ENCODE measurements at places on chromosomes 3 and 15. TPM values are rescaled to one million over a fixed set of nuclear protein-coding genes. Genes with fewer than 3 reads are reported as not detected.

GRCh38 chr3:70916375-70917055 lies 604.1 kb upstream of the MDFIC2 start:
- DNase-seq, result no peak

- DNase-seq, result no peak
Measured at GRCh38 chr15:89812011-89812846, 2.4 kb downstream of the ANPEP start.

Gene ACKR2
- polyA plus RNA-seq, result 0.18 TPM

Gene GOLGA8Q
- polyA plus RNA-seq, result 0.43 TPM

DNA sequence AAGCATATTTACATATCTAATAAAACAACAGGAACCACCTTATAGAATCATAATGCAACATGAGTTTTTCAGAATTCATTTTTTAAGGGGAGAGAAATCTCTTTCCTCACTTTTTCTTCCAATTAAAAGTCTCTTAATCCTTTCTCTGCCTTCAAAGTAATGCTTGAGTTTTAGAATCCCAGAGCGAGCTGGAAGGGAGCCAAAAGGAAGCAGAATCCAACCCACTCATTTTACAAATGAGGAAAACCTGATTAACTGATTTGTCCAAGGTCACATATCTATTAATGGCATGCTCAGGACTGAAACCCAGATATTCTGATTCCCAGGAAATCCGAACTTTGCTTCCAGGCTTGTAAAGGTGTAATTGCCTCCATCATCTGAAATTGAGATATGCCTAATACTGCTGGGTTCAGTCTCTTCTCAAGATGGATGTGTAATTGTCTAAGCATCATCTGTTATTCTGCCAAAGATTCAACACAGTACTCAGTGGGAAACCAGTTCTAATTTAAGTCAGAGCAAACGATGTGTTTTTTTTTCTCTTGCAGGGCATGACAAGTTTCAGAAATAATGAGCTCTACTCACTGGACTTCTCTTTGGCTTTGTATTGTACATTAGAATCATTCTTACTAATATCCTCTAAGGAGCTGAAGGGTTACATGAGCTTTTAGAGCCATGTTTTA lies 481.4 kb upstream of the CFAP20DC start:
- no peak for DNase-seq

DNA sequence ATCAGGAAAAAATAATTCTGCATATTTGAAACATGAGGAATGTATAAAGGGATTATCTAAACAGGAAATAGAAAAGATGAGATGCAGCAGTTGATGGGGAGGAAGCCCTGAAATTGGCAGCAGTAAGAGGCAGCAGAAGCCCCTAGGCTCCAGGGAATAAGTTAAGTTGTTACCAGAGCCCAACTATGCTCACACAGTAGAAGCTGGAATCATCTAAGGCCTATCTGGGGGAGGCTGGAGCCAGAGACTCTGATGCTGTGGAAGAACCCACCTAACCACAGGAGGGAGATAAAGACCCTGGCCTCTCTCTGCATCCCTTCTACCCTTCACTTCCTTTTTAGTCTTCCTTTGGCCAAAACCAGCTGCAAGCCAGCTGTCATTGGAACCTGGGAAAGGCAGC lies 519.7 kb downstream of the DIPK2A start:
- DNase-seq, result no peak

DNA sequence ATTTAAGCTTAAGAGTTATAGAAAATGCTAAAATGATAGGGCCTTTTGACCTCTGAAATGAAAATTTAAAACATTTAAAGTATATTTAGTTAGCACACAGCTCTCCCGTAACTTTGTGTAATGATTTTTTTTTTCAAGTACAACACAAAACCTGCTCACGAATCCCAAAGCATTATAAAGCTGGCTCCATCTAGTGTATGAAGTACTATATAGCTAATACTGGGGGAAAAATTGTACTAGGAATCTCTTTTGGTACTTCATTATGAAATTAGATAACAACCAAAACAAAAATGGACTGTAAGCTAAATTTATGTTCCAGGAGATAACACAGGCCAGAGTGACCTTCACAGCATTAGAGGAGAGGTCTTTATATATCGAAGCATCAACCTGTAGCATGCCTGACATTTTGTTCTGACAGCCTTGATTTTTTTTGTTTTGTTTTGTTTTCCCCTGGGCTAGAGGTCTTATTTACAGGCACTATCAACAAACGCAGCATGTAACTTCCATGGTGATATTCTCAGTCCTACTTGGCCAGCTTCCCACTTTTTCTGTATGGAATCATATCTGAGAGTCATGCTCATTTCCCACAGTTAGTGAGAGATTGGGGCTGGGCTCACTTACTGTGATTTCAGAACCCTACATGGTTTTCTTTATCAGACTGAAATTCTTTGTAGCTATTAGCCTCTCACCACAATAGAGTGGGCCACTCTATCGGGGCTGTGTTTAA lies 116.3 kb downstream of the MITF start:
- no peak for DNase-seq

GRCh38 chr3:98058244-98058960 lies 23.3 kb upstream of the GABRR3 start:
- no peak for DNase-seq

DNA sequence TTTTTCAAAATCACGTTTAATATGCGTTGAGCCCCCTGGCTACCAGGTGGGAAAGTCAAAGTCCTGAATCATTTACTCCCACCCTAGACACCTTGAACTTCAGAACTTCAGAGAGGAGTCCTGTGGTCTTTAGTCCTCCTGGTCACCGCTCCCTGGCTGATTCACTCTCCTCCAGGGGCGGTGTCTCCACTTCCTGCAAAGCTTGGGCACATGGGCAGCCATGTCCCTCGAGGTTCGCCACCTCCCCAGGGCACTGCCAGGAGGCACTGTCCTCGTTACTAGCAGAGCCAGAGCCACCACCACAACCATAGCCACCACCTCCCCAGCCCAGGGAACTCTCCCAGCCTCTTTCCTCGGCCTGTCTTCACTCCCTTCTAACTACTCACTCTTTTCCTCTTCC lies 31.0 kb downstream of the LOXL1 start:
- no peak for DNase-seq

GRCh38 chr15:77017761-77018720 lies 23.1 kb downstream of the PSTPIP1 start:
- DNase-seq, result no peak
